ENCODE measurements at places on chromosomes 16 and 17. TPM values are rescaled to one million over a fixed set of nuclear protein-coding genes. Genes with fewer than 3 reads are reported as not detected.
A peak's percentile ranks its signal among the peaks of the same experiment; 100 is the strongest.

USP43 gene
- polyA plus RNA-seq: 8.0 TPM

LITAFD gene
- not detected for polyA plus RNA-seq

ODAD4 gene
- polyA plus RNA-seq: 8.7 TPM

SLC12A3 gene
- 26.3 TPM for polyA plus RNA-seq

KCNJ12 gene
- 4.5 TPM for polyA plus RNA-seq

GRCh38 chr16:25217921-25218320 is 1.2 kb downstream of the AQP8 start:
- no peak for DNase-seq

GRCh38 chr17:81684442-81684911 is 666 bp downstream of the HGS start:
- no peak for DNase-seq

DNA sequence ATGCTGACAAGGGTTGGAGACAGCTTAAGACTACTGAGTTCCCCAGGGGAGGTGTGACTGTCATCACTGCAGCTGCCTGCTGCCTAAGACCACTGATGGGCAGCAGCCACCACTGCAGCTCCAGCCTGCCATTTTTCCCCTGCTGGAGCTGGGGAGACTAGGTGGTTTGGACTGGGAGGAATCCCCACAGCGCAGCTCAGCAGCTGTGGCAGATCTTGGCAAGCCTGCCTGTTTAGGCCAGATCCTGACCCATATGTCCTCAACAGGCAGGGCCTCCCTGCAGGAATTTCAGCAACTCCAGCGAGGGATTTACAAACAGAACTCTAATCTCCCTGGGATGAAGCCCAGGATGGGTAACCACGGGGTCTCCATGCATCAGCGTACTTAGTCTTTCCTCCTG is 356.4 kb upstream of the TOM1L1 start:
- no peak for DNase-seq

GRCh38 chr16:2664574-2664982 is 17.7 kb upstream of the KCTD5 start:
- DNase-seq: no peak

DNA sequence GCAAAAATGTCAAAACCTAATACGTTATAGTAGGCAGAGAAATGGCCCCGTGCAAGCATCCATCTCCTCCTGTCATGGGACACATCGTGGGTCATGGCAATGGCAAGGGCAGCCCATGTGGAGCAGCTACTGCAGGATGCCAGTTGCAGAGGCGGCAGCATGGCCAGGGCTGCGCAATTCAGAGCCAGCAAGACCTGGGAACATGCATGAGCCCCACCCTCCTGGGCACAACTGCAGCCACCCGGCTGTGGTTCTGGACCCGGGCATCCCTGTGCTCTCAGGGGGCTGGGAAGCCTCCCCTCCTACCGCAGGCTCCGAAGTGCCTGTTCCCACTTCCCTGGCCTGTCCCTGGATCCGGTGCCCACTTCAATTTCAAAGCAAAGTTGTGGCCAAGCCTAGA is 203.6 kb downstream of the CPPED1 start:
- no peak for DNase-seq

GRCh38 chr17:15263206-15263579 is 1.9 kb downstream of the PMP22 start:
- peak; percentile 50 for DNase-seq

All from left kidney (tissue), 8 donors.